ENCODE measurements at places on chromosomes 1 and 21.

GRCh38 chr1:31904339-31905092, 33.7 kb downstream of the PTP4A2 start:
- DNase-seq = no peak

DNA sequence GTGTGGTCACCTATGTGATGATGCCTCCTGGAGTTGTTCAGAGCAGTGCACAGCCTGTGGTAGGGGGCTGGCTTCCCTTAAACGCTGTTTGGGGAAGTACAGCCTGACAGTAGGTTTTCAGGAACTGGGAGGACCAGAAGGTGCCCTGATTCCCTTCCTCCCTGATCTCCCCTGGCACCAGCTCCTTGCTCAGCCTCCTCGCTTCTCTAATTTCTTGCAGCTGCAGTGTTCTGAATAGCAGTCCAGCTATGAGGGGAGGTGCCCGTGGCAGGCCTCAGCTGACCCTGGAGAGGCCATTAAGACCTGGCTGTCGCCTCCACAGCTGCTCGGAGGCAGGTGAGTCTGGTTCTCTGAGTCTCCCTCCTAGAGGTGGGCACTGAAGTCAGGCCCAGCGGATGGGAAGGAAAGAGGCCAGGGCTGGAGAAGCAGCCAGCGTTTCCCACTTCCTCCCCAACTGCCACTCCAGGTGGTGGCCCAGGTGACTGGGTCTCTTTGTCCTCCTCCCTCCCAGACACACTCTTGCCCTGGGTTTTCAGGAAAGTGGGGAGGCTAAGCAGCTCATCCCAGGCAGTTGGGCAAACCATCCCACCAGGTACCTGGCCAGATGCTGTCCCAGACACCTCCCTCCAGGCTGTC, 52.0 kb upstream of the RPL11 start:
- DNase-seq = no peak

- DNase-seq = peak; percentile 80
Observed at GRCh38 chr1:181129771-181130606, 41.5 kb downstream of the IER5 start.

GRCh38 chr1:41774471-41774990, 144.2 kb downstream of the HIVEP3 start:
- no peak for DNase-seq

GRCh38 chr1:42845866-42846256, 552 bp upstream of the ZNF691 start:
- DNase-seq = no peak

GRCh38 chr1:224435318-224435763, 744 bp upstream of the WDR26 start:
- no peak for DNase-seq

GRCh38 chr1:67537667-67538018, 107.4 kb upstream of the SERBP1 start:
- DNase-seq = no peak

DNA sequence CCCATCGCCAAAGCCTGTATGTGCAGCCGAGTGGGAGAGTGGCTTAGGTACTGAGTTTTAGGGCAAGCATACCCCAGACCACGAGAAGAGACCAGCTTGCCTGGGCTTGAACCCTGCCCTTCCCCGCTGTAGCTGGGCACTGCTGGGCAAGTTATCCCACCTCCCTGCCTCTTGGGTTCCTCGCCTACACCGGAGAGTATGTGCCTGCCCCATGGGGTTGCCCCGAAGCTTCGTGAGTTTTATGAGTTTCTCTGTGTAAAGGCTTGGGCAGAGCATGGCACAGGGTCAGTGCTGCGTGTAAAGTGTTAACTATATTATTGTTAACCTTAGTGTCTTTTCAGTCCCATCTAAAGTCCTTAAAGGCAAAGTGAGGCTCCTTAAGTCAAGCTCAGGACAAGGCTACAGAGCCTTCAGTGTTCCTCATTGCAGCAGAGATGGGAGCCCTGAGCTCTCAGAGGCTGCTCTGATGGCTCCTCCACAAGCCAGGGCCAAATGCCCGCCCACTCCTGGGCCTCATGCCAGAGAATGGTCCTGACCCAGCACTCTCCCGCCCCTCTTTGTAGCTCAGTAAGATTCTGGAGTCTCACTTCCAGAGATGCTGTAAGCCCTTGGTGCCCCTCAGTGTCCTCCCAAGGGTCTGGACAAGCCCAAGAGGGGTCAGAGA, 37.0 kb upstream of the KCNA10 start:
- no peak for DNase-seq

DNA sequence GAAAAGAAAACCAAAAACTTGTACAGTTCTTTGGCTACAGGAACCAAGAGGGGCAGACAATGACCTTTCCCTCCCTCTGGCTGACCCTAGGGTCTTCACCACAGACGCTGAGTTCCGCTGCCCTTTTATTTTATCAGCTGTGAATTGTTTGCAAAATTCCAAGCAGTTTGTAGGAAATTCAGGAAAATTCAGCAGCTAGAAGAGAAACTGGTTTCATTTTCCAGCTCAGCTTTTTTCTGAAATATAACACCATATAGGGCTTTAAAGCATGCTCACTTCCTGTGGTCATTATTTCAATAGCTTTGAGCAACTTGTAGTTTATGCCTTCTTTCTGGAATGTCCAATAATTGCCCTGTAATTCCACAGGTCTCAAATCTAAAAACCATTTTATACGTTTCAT, 5.5 kb upstream of the PIK3R3 start:
- DNase-seq = no peak

DNA sequence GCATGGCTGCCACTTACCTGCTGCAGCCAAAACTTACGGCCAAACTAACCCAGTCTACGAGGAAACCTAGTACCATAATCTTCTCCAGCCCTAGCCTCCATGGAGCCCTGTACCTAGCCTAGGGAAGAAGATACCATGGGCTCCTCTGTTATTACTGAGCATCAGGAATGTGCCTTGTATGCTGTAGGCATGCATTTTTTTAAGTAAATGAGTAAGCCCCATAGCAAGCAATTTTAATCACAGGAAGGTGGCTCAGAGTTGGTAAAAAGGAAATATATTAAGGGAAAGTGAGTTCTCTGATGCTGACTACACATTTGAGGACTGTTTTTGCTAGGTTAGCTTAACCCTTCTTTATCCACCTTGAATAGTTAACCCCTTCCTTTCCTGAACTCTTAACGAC, 21.2 kb downstream of the NFASC start:
- DNase-seq = no peak

GRCh38 chr1:176949033-176949662, 215.4 kb downstream of the ASTN1 start:
- DNase-seq = peak; percentile 52

- no peak for DNase-seq
Observed at GRCh38 chr1:51950701-51951100, 39.8 kb downstream of the RAB3B start.

- no peak for DNase-seq
Observed at GRCh38 chr1:187903223-187903622, 1074.5 kb downstream of the PLA2G4A start.

DNA sequence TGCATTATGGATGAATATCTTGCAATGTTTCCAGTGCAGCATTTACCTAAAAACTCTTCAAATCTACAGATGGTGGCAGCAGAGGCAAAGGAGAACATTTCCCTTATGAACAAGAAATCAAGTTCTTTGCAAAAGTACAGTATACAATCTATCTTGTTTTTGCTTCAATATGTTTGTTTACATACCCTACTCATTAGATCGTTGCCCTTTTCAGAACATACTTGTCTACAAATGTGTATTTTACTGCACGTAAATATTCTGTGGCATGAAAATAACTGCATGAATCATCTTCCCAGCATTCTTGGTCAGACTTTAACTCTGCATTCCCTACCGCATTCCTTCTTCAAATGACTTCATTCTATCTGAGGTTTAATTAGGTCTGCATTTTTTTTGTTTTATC, 212.7 kb downstream of the ZP4 start:
- no peak for DNase-seq

- DNase-seq = no peak
Observed at GRCh38 chr1:69673321-69673720, 105.6 kb downstream of the LRRC7 start.

DNA sequence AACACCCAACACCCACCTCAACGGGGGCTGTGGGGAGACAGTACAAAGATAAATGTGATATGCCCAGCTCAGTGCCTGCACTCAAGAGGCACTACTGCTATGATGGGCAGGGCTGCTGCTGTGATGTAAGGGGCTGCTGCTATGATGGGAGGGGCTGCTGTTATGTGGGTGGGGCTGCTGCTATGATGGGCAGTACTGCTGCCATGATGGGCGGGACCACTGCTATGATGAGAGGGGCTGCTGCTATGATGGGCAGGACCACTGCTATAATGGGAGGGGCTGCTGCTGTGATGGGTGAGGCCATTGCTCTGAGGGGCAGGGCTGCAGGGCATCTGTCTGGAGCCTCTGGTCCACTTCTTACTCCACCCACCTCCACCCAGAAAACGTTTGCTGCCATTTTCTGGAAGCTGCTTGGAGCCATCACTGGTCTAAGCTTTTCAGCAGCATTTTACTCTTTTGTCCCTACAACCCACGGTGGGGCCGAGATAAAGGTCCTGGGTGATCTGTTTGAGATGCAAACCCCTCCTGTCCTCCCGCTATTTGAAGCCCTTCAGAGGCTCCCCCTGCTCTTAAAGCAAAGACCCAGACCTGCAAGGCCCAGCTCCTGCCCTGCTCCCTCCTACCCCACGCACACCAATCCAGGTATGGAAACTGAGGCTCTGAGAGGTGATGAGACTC, 656.9 kb downstream of the PTPRU start:
- no peak for DNase-seq

GRCh38 chr1:238753252-238753651, 633.1 kb upstream of the CHRM3 start:
- DNase-seq = no peak

DNA sequence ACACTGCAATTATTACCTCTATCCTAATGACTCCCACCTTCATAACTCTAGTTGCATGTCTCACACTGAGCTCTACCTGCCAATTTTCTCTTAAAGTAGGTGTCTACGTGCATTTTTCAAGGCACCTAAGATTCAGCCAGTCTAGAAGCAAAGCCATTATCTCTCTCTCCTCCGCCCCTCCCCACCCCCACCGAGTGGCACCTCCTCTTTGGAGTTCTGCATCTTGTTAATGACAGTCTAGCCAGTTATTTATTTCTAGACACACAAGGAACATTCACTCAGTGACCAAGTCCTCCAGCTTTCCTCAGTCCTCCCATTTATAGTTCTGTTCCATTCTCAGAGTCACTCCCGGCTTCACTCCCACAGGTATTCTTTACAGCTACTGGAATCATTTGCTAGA, 47.6 kb downstream of the ASTN1 start:
- no peak for DNase-seq

- no peak for DNase-seq
Observed at GRCh38 chr21:41536076-41536826, 28.3 kb upstream of the TMPRSS2 start.

- no peak for DNase-seq
Observed at GRCh38 chr1:224489534-224490365, 55.2 kb upstream of the WDR26 start.

GRCh38 chr1:67304023-67304422, 3.6 kb upstream of the IL12RB2 start:
- no peak for DNase-seq

DNA sequence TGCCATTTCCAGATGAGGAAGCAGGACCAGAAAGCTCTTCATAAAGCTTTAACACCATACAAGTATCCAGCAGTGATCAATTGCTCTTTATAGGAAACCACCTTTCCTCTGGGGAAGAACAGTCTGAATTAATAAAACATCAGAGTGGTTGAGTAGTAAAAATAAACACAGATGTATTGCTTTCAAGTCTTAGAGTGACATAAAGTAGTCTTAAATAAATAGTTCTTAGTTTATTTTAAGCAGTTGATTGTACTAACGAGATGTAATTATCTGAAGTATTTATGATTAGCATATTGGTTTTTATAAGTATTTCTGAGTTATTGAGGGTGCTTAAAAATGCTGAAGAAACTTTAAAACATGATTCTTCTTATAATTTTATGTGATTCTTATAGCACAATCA, 67.0 kb downstream of the PRKAA2 start:
- no peak for DNase-seq

- no peak for DNase-seq
Observed at GRCh38 chr1:209154912-209155311, 428.6 kb upstream of the CAMK1G start.

DNA sequence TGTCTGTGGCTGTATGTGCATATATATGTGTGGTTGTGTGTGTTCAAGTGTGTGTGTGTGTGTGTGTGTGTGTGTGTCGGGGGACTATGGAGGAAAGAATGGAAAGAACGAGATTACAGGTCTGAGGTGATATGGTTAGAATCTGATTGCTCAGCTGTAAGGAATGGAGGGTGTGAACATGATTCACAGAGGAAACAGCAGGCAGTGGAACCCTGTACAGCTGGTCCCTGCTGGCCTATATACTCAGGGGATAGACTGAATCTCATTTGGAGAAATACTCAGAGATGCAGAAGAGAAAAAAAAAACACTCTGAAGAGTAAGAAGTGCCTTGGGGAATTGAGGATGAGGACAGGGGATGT, 180.1 kb upstream of the ESRRG start:
- DNase-seq = no peak

DNA sequence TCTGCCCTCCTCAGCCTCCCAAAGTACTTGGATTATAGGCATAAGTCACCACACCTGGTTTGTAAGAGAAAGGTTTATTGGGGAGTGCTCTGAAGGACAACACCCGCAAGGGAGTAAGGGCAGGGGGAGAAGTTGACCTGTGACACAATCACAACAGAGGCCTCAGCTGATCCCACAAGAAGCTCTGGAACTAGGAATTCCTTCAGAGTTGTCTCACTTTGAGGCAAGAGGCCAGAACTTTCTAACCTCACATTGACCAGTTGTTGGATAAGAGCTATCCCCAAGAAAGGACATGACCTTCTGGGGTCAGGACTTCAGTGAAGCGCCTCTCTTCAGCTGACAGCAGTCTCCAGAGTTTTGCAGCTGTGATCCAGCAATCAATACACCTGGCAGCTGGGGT, 27.4 kb upstream of the RC3H1 start:
- DNase-seq = no peak

GRCh38 chr1:228164561-228165371, 838 bp upstream of the IBA57 start:
- DNase-seq = peak; percentile 10

- DNase-seq = no peak
Observed at GRCh38 chr1:79633456-79633855, 626.9 kb upstream of the ADGRL4 start.

GRCh38 chr1:193036337-193037047, 22.7 kb downstream of the UCHL5 start:
- no peak for DNase-seq

DNA sequence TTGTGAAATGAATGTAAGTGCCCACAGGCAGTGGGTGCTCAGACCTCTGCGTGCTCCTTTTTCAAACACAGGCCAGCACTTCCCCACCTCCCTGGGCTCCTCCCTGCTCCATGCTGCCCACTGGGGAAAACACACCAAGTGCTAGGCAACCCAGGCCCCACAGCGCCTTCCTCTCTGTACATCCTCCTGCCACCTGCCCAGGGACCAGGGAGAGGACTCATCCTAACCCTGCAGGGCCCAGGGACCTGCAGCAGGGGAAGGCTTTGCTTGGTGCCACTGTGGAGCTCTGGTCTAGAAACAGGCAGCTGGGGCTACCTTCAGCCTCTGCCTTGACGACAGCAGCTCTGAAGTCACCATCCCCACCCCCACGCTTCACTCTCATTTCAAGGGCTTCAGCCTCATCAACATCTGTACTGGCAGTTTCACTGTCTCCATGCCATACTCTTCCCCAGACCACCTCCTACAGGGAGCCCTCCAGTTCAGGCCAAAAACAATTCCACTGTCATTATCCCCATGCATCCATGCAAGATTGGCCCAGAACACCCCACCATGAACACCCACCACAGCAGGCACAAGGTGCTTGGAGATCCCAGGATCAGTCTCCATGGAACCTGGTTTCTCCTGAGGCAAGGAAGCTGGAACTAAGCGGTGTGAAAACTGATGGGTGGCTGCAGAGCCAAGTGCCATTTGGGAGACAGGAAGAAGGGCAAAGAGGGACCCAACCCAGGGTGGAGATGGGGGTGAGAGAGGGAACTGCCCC, 1.1 kb downstream of the IGSF8 start:
- DNase-seq = no peak

All from GM06990 (cell line).